ENCODE measurements at places on chromosomes 6 and 20. TPM values are rescaled to one million over a fixed set of nuclear protein-coding genes. Genes with fewer than 3 reads are reported as not detected.

Gene ULBP2
- total RNA-seq, result 1.8 TPM

DNA sequence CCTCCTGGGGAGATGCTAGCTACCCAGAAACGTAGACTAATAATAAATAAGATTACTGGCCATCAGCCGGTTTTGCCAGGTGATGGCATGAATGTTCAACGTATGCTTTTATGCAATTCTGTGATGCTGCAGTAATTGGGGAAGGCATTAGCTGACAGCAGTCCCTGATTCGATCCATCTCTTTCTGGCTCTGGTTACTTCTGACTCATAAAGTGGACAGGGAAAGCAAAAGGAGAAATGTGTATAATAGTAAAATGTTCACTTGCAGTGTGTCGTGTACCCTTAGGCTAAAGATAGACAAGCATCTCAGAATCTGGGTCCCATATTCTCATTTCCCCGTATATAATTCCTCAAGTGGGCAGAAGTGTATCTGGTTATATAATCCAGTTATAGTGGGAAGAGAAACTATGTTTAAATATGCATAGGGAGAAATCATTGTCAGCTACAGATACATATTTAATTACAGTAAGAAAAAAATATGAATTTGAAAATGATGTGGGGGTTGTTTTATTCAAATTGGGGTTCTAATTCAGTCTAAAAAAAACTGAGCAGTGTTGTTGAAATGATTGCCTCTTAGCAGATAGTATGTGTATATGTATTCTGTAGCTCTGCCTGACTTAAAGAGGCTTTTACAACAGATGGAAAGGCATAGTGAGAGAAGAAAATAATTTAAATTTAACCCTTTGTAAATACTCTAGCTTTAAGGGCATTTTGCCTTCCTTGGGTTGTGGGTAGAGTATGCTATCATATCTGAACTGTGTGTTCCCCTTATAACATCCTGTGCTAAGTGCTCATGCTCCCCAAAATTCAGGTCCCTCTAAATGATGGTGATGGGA lies 40.6 kb downstream of the DOK5 start:
- H3K27ac ChIP-seq, result no peak overlapping the region
- H3K27me3 ChIP-seq, result no peaks in the 10 kb centered on the region
- no peak overlapping the region for H3K4me3 ChIP-seq
- H3K36me3 ChIP-seq, result no peaks in the 10 kb centered on the region
- H3K4me1 ChIP-seq, result no peaks in the 10 kb centered on the region

GRCh38 chr6:117557951-117558350 lies 44.4 kb downstream of the GOPC start:
- H3K27ac ChIP-seq, result no peak overlapping the region
- DNase-seq, result no peak
- no peaks in the 10 kb centered on the region for H3K27me3 ChIP-seq
- H3K36me3 ChIP-seq, result peaks cover 18% of the 10 kb centered on the region
- H3K4me1 ChIP-seq, result no peaks in the 10 kb centered on the region

- H3K4me3 ChIP-seq, result no peak overlapping the region
- peak; percentile 10 for DNase-seq
- H3K27me3 ChIP-seq, result peaks cover 19% of the 10 kb centered on the region
- no peaks in the 10 kb centered on the region for H3K4me1 ChIP-seq
- H3K27ac ChIP-seq, result no peak overlapping the region
Measured at GRCh38 chr20:46438156-46438750, 31.8 kb upstream of the ELMO2 start.
